ENCODE measurements at places on chromosomes 13 and 19.

DNA sequence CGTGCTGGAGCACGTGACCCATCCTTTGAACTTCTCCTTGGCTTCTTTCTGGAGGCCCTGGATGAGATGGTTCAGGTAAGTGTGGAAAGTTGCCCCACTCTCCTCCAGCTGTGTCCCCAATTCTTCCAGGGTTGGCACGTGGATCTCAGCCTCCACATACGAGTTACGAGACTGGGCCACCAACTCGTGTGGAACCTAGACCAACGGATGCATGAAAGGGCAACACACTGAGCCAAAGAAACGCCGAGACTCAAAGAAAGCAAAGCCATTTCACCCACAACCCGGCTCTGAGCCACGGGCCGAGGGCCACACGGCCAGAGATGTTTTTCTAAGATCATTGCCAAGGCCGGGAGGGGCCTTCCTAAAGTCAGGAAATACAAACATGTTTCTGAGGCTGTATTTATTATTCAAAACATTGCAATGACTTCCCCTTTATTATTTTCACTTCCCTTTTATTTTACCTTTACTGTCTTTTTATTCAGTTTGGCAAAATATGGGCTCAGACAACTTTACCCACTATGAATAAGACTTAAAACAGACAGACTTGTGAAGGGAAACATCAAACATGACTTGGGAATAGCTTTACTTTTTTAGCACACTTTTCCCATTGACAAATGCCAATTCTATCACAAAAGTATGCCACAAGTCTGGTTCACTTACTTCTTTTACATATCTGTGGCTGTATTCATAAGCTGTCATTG, 94.6 kb downstream of the KL start:
- no peak for DNase-seq

GRCh38 chr19:2798733-2799132, 13.4 kb downstream of the THOP1 start:
- DNase-seq: no peak

DNA sequence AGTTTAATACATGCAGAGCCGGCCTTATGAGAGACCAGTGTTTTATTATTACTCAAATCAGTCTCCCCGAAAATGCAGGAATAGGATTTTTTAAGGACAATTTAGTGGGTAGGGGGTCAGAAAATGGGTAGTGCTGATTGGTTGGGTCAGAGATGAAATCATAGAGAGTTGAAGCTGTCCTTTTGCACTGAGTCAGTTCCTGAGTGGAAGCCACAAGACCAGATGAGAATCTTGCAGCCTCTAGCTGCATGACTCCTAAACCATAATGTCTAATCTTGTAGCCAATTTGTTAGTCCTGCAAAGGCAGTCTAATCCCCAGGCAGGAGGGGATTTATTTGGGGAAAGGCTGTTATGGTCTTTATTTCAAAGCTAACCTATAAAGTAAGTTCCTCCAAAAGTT, 1163.9 kb downstream of the DIAPH3 start:
- no peak for DNase-seq

GRCh38 chr13:93262729-93263345, 36.2 kb downstream of the GPC6 start:
- no peak for DNase-seq

- DNase-seq: peak; percentile 74
These were observed 1240.5 kb downstream of the UQCRFS1 start for GRCh38 chr19:27972291-27973040.

DNA sequence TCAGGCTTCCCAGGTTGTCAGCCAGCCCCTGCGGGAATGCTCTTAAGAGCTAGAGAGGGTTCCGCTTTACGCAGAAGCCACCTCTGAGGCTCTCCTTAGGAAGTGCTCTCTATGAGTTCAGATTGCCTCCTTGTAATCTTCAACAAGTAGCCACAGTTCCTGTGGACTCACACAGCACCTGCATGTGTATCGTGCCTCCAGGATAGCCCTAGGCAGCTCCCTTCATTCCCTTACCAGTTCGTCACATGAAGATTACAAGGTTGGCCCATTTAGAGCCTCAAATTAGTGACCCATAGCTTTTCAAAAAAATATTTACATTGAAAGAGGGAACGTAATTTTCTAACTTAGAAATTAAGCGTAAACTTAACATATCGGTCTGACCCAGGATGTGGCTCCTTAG, 284.3 kb downstream of the MTUS2 start:
- DNase-seq: no peak

- no peak for DNase-seq
These were observed 44.0 kb downstream of the COG3 start for GRCh38 chr13:45508776-45509175.

GRCh38 chr19:36686365-36687213, 823 bp upstream of the ZNF567 start:
- DNase-seq: no peak

DNA sequence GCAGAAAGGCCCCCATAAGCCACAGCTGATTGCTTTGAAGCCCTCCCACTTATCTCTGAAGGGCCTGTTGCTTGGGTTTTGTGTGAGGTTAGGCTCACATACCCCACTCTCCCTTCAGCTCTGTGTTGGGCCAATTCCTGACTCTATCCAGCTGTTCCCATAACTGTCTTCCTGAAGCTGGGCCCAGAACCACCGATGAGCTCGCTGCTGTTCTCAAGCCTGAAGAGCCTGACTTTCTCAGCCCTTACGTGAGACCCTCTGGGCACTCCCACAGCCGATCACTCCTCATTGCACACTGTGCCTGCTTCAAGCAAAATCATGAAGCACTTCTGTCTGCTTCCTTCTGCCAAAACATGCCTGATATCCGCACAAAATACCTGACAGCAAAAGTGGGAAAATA, 124.1 kb downstream of the CRYL1 start:
- no peak for DNase-seq

DNA sequence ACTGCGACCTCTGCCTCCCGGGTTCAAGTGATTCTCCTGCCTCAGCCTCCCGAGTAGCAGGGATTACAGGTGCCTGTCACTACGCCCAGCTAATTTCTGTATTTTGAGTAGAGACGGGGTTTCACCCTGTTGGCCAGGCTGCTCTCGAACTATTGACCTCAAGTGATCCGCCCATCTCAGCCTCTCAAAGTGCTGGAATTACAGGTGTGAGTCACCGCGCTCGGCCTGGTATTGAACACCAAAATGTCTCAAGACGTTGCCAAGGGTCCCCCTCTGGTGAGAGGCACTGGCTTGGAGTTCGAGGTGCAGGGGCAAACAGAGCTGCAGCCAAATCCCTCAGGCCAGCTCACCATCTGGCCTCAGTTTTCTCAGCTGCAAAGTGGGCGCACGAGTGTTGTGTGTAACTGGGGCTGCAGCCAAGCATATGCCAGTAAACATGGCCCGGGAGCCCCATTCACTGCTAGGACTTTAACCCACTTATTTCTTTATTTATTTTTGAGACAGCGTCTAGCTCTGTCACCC, 8.0 kb downstream of the TJP3 start:
- DNase-seq: no peak

DNA sequence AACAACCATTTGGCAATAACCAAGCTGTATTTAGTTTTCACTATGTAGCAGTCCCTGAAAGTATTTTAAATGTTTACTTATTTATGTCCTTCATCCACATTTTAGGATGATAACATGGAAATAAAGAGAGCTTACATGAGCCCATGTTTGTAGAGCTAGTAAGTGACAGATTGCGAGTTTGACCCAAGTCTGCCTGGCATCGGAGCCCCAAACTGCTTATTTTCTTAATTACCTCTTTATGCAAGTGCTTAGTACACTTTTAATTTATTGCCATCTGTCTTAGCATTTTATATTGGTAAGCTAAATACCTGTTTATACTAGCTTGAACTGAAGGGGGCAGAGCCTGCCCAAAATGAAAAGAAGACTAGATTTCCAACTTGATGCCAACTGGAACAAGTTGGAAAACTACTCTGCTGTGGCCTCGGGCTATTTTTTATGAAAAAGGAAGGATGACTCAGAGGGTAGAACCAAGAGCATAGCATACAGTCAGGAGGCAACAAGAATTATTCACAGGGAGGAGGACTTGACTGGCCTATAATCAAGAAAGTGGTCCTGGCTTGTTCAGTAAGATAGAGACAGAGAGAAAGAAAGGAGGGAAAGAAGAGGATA, 150.2 kb downstream of the NDFIP2 start:
- peak; percentile 25 for DNase-seq

GRCh38 chr13:39527961-39528660, 74.9 kb downstream of the LHFPL6 start:
- peak; percentile 13 for DNase-seq

- DNase-seq: no peak
These were observed 183.9 kb downstream of the LHFPL6 start for GRCh38 chr13:39419068-39419467.

- DNase-seq: no peak
These were observed 44.4 kb upstream of the FARP1 start for GRCh38 chr13:98098516-98098915.

- no peak for DNase-seq
These were observed 113.1 kb downstream of the FOXO1 start for GRCh38 chr13:40553356-40553755.

DNA sequence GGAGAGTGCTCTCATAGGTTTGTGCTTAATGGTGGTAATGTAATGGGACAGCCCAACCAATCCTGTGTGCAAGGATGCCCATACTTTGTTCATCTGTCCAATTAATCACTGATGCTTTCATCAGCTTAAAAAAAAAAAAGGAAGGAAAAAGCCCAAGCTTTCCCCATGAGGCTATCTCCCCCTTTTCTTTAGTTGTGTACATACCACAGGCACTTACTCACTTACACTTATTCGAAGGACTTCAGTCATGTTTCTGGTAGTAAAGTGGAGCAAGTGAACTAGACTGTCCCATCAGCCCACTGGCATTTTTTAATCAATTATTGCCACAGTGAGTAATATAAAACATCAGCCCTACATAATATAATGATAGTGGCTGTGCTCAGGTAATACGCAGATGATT, 183.5 kb upstream of the UFM1 start:
- DNase-seq: no peak

GRCh38 chr19:7562646-7563393, 27.3 kb downstream of the PNPLA6 start:
- no peak for DNase-seq

GRCh38 chr13:49454388-49455006, 10.4 kb downstream of the SETDB2 start:
- DNase-seq: no peak

DNA sequence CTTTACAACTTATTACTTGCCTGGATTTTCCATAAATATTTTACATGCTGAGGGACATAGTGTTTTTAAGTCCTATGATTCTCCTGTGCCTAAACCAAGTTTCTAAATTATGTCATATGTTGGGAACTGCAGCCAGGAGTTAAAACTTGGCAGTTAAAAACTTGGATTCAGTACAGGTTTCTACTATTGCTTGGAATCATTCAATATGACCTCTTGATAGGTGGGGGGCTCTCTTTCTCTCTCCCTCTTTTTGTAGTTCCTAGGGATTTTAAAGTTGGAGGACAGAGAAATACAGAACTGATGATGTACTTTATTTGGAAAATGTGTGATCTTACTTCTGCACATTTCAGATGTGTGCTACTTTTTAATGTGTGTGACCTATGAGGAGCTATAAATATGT, 4.7 kb downstream of the CSNK1A1L start:
- DNase-seq: no peak

DNA sequence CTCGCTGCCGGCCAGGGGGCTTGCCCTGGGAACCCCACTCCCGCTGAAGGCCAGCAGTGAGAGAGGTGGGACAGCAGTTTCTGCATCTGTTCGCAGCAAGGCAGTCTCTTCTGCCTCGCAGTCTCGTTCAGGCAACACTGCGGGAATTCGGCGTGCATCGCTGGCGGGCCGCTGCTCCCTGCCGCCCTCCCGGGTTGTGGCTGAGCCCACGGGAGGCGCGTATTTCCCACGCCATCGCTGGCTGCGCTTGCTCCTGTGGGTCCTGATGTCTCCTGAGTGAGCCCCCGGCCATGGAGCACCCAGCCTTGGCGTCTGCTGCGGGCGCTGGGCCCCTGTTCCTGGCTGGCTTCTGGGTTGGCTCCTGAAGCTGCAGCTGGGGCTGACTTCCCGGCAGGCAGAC, 227.9 kb downstream of the TEX29 start:
- no peak for DNase-seq

GRCh38 chr19:29758863-29759262, 43.8 kb upstream of the C19orf12 start:
- DNase-seq: no peak

GRCh38 chr13:49329831-49330545, 82.3 kb downstream of the CDADC1 start:
- DNase-seq: no peak

DNA sequence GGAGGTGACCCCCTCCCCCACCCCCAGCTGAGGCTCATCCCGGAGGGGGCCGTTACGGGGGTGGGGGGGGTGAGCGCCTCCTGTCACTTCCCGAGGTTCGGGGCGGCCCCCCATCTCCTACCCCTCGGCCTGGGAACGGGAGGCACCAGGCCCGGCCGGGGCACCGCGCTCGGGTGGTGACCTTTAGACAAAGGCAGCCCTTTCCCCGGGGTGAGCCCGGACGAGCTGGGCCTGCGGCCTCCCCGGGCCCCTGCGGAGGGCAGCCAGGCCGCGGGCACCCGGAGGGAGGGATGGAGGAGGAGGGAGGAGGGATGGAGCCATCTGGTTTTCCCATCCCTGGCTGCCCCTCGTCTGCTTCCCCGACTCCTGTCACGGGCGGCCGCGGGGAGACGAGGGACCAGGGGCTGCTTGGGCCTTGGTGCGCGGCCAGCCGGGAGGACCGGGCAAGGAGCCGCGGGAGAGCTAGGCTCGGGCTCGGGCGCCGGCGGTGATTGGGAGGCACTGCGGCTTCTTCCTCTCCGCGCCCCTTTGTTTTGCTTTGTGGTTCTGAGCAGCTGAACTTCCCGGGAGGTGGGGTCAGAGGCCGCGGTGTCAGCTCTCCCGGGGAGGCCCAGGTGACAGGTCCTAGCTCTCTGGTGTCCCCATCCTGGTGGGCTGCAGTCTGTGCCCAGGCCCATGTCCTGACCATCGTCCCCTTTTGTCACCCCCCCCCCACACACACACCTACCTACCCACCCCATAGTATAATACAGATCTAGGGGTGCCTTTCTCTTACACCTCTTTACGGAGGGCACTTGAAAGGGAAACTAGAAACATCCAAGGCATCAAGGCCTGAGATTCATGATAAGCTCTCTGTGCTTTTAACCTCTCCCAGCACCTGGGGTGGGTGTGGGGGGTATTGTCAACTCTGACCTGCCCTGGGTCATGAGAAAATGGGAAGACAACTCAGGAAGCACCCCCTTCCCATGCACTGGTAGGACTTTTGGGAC, 1.3 kb downstream of the BICRA start:
- DNase-seq: peak; percentile 65

- DNase-seq: no peak
These were observed 49.7 kb downstream of the CRTC1 start for GRCh38 chr19:18733196-18733647.

DNA sequence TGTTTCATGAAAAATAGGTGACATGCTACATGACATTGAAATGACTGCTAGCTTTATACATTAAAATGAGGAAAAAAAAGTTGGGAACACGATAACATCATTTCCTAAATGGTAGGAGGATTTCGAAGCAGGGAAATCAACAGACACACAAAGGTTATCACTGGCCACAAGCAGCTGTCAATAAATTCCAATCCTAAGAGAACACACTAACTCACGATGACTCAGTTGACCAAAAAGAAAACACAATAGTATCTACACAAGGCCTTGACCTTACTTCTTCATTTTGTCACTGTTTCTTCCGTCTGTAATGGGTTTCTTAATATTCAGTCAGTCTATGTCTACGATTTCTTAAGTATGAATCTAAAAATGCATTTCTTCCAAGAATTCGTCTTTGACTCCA, 36.5 kb downstream of the STARD13 start:
- no peak for DNase-seq

GRCh38 chr19:6886277-6886897, 992 bp upstream of the ADGRE1 start:
- DNase-seq: no peak
